Stimulated activated CD4-positive, alpha-beta T cell treated with anti-CD3 and anti-CD28 coated beads, Interleukin-1b, Interleukin-23, amount 100 ng/mL, for 4 hours (primary cell): ENCODE measurements at places on chromosomes 16 and 17.

DNA sequence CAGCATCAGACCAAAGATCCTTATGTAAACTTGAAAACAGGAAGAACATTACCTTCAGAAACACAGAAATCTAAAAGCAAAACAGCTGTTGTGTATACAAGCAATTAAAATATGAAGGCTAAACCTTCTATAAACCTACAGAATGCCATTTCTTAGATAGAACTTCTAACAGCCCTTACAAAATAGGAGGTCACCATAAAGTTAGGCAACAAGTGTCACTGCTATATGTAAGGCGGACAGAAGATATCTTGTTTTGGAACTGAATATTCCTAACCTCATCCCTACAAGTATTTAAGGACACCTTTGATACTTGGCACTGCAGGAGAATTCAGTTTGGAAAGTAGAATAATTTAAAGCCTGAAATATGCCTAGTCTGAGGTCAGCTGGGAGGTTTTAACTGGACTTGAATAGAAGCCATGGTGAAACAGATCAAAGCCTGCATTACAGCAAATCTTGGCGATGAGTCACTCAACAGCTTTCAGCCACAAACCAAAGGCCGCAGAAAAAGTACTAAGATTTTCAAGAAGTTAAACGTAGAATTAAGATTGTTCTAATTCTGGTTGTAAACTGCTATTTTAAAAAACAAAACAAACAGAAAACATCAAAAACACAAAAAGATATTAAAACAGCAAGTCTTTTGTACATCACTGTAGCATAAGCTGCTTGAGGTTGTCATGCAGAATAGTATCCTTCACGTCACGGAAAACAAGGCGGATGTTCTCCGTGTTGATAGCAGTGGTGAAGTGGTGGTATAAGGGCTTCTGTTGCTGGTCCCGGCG, 42.7 kb downstream of the GNA13 start:
- no peak for DNase-seq

DNA sequence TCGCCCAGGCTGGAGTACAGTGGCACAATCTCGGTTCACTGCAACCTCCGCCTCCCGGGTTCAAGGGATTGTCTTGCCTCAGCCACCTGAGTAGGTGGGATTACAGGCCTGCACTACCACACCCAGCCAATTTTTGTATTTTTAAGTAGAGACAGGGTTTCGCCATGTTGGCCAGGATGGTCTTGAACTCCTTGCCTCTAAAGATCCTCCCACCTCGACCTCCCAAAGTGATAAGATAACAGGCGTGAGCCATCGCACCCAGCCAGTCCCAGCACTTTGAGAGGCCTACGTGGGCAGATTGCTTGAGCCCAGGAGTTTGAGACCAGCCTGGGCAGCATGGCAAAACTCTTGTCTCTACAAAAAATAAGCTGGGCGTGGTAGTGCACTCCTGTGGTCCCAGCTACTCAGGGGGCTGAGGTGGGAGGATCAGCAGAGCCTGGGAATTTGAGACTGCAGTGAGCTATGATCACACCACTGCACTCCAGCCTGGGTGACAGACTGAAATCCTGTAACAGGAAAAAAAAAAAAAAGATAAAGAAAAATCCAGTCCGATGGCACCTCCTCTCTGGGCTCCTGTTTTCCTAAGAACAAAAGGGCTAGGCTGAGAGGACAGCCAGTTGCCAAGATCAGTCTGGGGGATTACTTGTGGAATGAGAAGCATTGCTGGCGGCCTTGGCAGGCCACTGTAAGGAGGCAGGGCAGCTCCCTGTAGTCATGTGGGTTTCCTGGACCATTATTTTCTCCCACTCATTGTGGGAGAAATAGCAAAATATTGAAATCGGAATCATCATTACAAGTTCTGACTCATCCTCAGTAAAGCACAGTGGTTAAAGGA, 3.0 kb upstream of the PIPOX start:
- no peak for DNase-seq

DNA sequence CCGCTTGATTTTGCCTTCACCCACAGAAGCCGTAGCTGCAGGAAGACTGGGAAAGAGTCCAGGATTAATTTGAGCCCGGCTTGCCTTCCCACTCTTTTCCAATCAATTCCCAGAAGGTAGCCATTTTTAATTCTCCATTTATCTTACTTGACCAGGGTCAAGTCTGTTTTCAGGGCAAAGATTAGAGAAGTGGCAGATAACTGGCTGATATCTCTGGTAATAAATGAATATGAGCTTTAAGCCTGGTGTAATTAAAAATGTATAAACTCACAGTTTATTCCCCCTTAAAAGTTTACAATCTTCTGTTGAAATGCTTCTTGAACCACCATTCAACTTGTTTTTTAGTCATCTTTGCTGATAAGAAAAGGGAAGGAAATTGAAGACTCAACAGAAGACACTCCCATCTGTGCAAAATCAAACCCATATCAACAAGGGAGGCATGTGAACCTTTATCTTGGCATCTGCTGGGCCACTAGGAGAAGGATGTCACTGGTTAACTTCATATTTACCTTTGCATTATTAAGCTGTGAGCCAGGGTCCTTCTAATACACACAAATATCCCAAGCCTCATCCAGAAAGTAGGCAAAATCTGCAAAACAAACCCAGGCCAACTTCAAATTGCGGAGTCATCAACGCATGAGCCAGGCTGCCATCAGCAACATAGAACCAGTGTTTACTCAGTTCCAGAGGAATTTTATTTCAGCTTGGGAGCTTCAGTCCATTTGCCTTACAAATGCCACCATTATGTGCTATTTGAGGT, 314.6 kb upstream of the MAF start:
- no peak for DNase-seq

- no peak for DNase-seq
Observed at GRCh38 chr17:63399316-63399715, 46.8 kb downstream of the CYB561 start.

GRCh38 chr16:11183035-11183812, 72.8 kb downstream of the SOCS1 start:
- DNase-seq = no peak

DNA sequence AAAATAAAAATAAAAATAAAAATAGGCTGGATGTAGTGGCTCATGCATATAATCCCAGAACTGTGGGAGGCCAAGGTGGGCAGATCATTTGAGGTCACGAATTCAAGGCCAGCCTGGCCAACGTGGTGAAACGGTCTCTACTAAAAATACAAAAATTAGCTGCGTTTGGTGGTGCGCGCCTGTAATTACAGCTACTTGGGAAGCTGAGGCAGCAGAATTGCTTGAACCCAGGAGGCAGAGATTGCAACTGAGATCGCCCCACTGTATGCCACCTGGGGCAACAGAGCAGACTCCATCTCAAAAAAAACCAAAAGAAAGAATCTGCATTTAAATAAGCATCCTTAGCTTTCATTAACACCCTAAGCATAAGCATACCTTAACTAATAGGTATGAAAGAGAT, 33.8 kb downstream of the YWHAE start:
- no peak for DNase-seq

- no peak for DNase-seq
Observed at GRCh38 chr16:27164352-27164751, 39.0 kb upstream of the KDM8 start.

- no peak for DNase-seq
Observed at GRCh38 chr17:4386406-4386805, 19.9 kb upstream of the UBE2G1 start.
